ENCODE measurements at places on chromosomes 6 and 20.

DNA sequence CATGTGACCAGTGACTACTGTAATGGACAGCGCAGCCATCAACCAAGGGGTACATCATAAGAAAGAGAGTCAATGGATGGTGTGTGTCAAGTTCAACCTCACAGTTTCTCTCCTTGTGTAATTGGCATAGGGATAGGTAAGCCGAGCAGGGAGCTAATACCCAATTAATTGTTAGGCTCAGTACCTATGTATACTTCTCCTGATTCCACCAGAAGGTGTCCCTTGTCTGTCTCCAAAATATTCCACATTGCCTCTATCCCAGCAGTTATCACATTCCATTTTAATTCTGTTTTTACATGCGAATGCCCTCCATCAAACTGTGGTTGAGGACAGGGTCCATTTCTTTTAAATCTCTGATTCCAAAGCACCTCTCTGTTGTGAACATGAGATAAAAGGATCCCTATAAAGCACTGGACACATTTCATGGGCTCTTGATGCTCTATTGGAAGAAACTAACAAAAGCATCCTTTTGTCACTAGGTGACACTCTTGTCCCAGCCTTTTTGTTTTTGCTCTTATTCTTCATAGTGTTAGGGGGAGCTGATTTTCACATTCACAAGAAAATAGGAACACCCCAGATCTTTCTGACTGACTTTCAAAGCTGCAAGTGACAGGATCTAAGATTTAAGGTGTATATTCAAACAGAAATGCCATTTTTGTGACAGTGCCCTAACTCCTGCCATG is 38.9 kb downstream of the FBXO9 start:
- DNase-seq = no peak

- no peak for DNase-seq
Measured at GRCh38 chr6:118761645-118762044, 110.3 kb upstream of the CEP85L start.

DNA sequence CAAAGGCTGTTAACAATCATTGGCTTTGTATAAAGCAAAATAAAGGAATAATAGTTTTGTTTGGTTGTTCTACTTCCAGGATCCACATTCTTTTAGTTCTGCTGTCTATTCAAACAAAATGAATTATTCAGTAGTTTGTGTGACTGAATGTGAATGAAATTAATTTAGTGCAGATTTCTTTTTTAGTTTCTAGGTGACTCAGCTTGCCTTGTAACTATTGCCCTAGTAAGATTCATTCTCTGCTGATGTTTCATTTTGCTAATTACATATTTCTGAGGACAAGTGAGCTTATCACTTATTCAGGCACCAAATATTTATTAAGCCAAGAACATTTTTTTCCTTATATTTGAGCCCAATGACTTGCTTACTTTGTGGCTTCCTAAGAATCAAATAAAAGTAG is 46.5 kb upstream of the RIPOR2 start:
- no peak for DNase-seq

GRCh38 chr6:110859335-110859792 is 15.2 kb upstream of the AMD1 start:
- no peak for DNase-seq

DNA sequence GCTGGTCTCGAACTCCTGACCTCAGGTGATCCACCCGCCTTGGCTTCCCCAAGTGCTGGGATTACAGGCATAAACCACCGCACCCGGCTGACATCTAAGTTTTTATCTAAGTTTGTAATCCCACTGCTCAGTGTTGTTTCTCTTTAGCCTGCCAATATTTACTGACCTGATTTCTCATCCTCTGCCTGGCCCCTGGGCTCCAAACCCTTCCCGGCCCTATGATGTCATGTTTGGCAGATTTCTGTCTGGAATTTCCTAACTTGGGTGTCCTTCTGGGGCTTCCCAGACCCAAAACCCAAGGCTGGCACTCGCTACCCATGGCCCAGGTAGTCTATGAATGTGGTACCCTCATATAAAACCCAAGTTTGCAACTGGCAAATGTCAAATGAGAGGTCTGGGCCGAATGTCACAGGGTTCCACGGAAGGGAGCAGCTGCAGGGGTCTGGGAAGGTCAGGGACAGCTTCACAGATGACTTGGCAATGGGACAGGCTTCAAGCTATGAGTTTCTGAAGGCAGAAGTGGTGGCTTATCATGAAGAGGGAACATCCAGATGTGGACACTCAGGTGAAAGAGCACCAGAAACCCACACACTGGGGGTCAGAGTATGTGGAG is 54.9 kb downstream of the TMEM170B start:
- no peak for DNase-seq

GRCh38 chr6:22892452-22892851 is 323.1 kb downstream of the HDGFL1 start:
- DNase-seq = peak; percentile 90

GRCh38 chr6:144379356-144379755 is 94.2 kb downstream of the UTRN start:
- DNase-seq = no peak

DNA sequence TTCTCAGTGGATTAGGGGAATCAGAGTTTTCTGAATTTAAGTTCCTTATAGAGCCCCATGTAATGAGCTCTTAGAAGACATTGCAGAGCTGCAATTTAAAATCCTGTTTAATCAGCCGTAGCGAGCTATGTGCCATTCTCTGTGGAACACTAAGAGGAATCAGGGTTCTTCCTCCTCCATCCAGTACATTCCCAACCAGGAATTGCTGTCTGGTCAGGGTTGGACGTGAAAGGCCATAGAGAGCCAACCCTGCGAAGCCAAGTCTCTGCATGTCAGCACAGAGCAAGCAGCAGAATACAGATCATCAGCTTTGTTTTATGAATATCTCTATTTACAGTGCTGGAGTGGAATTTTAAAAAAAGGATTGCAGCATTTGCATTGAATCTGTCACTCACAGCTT is 366.0 kb downstream of the LAMA2 start:
- no peak for DNase-seq

DNA sequence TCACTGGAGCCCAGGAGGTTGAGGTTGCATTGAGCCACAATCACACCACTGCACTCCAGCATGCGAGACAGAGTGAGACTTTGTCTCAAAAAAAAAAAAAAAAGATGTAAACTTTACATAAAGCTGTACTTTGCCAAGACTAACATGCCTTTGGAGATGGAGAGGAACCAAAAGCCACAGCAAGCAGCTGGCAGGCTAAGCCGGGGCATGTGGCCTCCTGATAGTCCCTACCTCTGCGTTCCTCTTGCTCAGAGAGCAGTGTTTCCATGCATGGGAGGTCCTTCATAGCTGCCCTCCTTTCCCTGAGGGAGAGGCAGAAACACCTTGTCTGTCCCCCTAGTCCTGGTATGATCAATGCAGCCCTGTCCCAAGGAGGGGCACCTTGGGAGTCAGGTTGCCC is 35.2 kb downstream of the SPATA2 start:
- no peak for DNase-seq

GRCh38 chr20:47183367-47183766 is 173.1 kb downstream of the ZMYND8 start:
- DNase-seq = no peak

- no peak for DNase-seq
Measured at GRCh38 chr20:45080867-45081624, 19.9 kb downstream of the KCNS1 start.

DNA sequence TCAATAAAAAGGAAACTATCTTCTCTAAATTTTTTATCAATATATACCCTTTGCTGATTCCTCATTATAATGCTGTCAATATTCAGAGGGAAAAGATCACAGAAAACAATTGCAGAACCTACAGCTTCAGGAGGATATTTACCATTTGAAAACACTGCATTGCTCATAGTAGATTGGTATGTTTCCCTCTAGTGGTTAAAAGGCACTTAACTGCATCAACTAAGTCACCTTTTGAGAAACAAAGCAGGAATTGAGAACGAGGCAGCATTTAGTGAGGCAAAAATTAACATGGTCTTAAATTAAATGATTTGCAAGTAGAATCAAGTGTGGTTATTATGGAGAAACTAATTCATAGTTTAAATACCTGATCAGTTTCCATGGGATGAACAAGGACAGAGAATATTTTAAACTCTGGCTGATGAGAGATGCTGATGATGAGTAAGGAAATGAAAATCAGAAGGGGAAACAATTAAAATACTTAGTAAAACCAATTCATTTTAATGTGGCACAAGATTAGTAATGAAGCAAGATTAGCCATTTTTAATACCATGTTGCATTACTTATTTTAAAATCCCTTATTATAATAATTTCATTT is 642.1 kb downstream of the EPHA7 start:
- no peak for DNase-seq

DNA sequence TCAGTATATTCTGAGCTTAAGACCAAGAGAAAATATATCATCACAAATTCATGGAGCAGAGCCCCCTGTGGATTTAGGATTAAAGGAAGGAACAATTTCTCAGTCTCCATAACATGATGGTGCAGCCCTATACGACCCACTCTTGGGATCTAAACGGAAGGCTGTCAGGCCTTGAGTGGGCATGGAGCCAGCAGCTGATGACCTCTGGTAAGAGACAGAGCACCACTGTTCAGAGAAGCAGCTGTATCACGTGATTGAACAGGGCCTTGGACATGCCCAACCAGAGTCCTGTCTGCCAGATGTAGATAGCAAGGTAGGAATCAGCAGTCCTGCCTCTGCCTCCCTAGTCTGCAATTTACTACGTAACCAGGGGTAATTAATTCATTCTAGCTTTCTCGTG is 259.4 kb upstream of the POU3F2 start:
- DNase-seq = no peak

DNA sequence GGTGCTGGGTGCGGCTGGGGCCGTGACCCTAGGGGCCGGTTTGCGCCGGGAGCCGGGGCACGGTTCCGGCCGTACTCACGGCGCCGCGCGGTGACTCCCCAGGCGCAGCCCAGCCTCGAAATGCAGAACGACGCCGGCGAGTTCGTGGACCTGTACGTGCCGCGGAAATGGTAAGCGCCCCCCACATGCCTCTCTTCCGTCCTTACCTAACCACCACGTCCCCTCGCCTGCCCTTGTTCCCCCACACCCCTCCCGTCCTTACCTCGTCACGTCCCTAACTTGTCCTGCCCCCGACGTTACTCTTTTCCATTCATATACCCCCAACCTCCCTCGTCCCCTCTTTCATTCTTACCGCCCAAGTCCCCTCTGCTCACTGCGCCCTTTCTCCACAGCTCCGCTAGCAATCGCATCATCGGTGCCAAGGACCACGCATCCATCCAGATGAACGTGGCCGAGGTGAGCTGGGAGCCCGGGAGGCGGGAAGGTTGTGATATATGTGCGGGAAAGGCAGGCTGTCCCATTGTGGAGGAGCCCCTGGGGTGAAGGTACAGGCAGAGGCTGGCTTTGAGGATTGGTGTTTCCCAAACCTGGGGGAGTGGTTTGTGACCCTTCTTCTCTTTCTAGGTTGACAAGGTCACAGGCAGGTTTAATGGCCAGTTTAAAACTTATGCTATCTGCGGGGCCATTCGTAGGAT is 463 bp downstream of the RPS21 start:
- DNase-seq = no peak

- DNase-seq = no peak
Measured at GRCh38 chr20:46347841-46348803, 39.8 kb upstream of the CDH22 start.

- no peak for DNase-seq
Measured at GRCh38 chr6:116409756-116410155, 39.0 kb downstream of the DSE start.

GRCh38 chr6:36848658-36849441 is 9.6 kb upstream of the CPNE5 start:
- DNase-seq = no peak

DNA sequence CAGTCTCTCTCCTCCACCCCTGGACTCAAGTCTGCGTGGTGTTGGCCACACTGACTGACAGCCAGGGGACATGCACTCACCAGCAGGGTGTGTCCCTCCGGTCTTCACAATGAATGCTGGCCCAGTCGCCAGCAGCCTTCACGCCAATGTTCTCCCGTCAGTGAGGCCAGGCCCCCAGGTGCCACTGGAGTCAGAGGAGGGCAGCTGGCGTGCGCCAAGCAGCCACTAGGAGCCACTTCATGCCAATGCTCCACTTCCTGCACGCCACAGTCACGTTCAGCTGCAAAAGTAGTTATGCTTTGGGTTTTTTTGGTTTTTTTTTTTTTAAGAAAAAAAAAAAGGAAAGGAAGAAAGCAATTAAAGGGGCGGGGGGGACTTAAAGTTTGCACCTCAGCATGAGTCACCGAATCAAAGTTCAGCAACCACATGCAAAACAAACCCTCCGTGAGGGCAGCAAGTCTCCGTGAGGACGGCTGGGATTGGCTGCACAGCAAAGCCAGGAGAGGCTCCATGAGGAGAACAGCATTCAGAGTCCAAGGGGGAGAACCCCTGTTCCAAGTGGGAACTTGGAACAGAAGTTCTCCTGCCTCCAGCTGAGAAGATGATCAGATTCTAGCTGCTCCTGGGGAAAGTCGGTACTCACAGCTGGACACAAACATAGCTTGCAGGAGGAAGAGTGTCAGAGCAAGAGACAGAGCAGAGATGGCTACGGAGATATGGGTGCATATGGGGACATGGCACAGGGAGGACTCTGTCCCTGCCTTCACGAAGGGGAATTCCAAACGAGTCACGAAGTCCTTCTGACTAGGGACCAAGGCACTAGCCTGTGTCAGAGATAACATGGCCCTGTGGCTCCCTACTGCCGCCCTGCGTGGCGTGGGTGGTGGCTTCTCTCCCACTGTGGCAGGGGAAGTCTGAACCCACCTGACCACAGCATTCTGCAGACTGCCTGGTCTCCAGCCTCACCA is at the start of gene ZC3H12D:
Gene ZC3H12D, minus strand, starts transcription at position 282 of the 968 bp plus-strand sequence. CDS start 10,471 bp downstream, outside the sequence.
- no peak for DNase-seq

DNA sequence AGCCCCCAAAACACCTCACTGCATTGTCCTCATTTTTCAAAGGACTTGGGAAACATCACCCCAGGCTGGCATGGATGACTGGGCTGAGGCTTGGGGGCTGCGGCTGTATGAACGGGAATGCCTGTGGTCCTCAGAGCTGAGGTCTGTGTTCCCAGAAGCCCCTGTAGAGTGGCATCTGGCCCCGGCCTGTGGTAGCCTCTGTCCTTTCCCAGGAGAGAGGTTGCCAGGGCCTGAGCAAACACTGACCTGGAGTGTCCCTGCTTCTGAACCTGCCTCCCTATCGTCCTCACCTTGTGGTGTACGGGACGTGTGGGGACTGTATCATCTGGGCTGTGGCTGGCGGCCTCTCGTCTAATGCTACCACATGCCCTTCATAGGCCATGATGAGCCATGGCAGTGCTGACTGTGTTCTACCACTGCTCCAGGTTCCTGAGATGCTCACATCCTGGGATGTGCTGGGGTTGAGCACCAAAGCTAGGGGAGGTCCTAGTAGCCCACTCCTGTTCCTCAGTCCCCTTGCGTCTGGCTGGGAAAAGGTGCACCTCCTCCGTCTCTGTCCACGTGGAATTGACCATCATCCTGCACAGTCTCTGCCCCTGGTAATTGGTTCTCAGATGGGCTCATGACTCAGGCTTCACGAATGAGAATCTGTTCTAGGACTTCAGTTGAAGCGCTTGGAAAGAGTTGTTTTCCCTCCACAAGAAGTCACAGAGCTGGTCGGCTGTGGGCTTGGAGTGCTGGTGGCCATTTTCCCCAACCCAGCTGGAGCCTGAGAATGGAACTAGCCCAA is 27.6 kb downstream of the PHACTR3 start:
- no peak for DNase-seq

GRCh38 chr6:111534231-111534751 is 51.3 kb upstream of the REV3L start:
- no peak for DNase-seq

All from HS-27A (cell line).